ENCODE measurements at places on chromosomes 12 and 14.

- DNase-seq: no peak
Measured at GRCh38 chr12:111693818-111694217, 8.0 kb downstream of the ACAD10 start.

DNA sequence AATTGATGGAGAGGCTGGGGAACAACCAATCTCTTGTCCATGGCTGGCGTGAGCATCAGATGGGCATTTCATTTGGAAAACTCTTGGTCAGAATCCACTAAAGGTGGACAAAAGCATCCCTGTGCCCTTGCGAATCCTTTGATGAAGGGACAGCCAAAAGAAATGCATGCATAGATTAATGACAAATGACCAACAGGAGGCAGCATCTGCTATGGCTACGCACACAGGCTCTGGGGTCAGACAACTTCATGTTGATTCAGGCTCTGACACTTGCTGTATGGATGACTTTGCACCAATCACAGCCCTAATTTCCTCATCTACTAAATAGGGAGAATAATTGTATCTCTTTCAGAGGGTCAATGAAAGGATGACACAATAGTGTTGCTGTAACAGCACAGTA, 117.5 kb downstream of the ASCL4 start:
- DNase-seq: no peak

DNA sequence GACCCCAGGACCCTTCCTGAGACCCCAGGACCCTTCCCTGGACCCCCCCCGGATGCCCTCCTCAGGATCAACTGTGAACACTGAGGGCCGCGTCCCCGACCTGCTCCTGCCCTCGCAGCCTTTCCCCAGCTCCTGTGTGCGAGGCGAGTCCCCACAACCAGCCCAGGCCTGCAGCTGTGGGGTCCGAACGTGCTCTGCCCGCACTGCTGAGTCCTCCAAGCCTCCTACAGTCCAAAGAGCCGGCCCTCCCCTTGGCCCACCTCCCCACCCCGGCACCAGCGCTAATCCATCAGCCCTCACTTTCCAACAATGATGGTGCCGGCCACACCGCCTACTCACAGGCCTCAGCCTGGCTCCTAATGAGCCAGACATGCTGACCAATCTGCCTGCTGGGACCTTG, 26.2 kb upstream of the ANKLE2 start:
- no peak for DNase-seq

DNA sequence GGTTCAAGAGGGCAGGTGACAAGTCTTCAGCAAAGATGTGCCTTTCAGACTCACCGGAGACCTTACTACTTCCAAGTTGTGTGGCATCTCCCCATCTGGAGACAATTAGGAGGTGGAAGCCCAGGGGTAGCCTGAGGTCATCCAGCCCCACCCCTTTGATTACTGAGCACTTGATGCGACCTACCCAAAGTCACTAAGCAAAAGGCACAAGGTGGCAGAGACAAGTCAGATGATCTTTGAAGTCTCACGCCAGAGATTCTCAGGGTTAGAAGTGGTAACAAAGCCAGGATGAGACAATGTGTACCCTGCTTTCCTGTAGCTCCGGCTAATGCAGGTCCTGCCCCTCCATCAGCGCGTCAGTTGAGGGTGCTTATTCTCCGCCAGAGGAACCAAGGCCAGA, 1.4 kb upstream of the FOXN3 start:
- peak; percentile 37 for DNase-seq

DNA sequence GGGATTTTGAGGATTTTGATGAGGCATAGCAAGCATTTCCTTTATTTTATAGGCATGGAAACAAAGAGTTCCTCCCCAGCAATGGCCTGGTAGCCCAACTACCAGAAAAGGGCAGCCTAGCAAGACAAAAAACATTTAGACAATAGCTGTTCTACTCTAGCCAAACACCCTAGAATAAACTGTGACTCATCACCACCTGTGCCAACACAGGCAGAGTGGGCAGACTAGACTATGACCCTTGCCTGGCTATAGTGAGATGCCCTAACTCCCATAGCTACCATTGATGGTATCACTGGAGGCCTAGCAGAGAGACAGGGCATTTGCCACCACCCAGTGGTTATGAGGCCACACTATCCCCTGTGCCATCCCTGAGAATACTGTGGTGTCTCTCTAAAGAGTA, 15.5 kb upstream of the CCER1 start:
- DNase-seq: no peak

DNA sequence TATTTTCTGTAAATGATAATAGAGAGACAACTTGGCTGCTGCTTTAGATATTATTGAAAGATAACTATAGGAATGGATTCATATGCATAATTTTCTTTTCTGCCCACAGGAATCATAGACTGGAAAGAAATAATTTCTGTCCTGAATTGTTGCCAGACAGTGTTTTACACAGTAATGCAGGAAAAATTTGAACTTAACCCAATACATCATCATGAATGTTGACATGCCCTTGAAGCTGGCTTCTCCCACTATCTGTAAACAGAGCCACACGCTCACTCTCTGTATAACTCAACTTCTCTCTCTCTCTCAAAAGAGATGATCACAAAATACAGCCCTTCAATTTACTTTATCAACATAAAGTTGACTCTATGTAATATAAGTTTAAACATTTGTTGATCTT, 56.6 kb downstream of the PAX9 start:
- DNase-seq: no peak

DNA sequence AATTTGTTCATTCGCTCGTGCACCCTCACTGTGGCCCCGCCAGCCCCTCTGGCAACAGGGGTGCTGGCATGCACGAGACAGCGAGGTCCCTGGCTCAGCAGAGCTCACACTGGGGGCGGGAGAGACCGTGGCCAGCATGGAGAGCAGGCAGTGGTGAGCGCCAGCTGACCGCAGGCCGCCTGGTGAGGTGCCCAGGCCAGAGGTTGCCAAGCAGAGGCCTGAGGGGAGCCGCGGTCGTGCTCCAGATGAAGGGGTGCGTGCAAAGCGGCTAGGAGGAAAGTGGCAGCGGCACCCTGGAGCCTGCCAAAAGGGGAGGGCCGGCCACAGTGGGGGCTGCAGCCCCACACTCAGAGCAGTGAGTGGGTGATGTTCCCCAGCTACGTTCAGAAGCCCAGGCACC, 56.1 kb downstream of the CDC42BPB start:
- no peak for DNase-seq
